ENCODE measurements at places on chromosomes 12 and 14.
A peak's percentile ranks its signal among the peaks of the same experiment; 100 is the strongest.

GRCh38 chr12:52295663-52296062, 4.3 kb upstream of the KRT81 start:
- no peak for DNase-seq

- no peak for DNase-seq
Observed at GRCh38 chr14:23568600-23569331, 1.2 kb upstream of the AP1G2 start.

GRCh38 chr12:127811988-127812387, 455.0 kb upstream of the TMEM132C start:
- DNase-seq: peak; percentile 83

GRCh38 chr14:95359994-95360826, 40.5 kb upstream of the CLMN start:
- DNase-seq: no peak

DNA sequence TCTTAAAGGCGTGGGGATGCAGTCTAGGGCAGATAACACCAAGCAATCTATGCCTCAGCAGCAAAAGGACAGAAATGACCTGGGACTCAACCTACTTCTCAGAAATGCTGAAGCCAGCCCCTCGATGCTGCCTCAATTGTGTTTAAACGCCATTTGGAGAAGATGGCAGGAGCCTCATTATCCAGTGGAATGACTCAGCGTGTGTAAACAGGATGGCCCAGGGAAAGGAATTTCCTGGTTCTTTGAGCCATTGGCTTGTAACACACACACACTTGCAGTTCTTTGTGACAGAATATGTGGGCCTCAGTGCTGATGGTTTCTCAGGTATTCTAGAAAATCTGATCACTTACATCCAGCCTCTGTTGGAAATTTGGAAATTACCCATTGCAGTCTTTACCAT, 154.3 kb downstream of the NTF3 start:
- no peak for DNase-seq

GRCh38 chr12:96419576-96420276, 19.5 kb upstream of the CDK17 start:
- no peak for DNase-seq
